Fibroblast of mammary gland (primary cell): ENCODE measurements at places on chromosomes 7 and 10.

DNA sequence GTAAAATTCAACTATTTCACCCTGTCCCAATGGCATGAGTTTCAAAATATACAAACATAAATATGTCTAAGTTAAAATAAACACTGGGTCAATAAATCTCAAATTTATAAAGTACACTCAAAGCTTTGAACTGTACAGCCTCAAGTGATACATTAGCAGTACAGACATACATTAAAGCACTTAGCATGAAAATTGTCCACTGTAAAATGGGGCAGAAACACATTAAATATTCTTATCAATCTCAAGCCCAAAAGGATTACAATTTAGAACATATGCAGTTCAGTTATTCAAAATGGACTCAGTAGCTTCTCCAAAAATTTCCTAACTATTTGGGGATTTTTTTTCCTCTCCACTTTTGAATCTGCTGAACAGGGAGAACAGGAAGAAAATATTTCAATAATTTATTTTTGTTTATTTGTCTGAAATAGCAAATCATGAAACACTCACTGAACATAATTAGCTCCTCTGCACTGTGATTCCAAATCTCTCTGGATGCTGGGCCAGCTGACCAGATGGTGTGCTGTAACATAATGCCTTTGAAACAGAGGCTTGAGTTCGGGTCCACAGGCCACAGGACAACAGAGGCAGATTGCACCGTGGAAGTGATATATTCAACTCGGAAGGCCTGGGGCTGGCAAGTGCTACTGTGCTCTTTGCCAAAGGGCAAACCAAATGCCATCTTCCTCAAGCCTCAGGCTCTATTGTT lies 248.9 kb upstream of the LRRN3 start:
- DNase-seq: no peak

- no peak for DNase-seq
These were observed 88.4 kb downstream of the KIAA1549 start for GRCh38 chr7:138892812-138893211.

- DNase-seq: peak; percentile 13
These were observed 902.8 kb downstream of the LRMDA start for GRCh38 chr10:76334255-76334654.

- no peak for DNase-seq
These were observed 31.1 kb upstream of the RET start for GRCh38 chr10:43045631-43046287.

DNA sequence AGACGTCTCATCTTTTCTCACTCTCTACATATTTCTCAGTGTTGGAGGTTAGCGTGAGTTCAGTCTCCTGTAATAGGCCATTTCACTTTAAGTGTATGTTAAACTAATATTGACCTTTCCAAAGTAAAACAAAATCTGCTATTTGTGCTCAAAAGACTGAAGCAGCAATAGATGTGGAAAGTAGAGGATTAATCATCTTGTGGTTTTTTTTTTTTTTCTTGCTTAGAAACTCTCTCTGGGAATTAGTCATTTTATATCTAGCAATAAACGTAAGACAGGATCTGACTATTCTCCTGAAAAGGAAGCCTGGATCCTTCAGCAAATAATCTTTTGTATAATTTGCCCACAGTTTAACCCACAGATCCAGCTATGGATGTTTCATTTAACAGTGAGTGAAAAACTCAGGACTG lies 81.7 kb downstream of the NRP1 start:
- DNase-seq: peak; percentile 88

DNA sequence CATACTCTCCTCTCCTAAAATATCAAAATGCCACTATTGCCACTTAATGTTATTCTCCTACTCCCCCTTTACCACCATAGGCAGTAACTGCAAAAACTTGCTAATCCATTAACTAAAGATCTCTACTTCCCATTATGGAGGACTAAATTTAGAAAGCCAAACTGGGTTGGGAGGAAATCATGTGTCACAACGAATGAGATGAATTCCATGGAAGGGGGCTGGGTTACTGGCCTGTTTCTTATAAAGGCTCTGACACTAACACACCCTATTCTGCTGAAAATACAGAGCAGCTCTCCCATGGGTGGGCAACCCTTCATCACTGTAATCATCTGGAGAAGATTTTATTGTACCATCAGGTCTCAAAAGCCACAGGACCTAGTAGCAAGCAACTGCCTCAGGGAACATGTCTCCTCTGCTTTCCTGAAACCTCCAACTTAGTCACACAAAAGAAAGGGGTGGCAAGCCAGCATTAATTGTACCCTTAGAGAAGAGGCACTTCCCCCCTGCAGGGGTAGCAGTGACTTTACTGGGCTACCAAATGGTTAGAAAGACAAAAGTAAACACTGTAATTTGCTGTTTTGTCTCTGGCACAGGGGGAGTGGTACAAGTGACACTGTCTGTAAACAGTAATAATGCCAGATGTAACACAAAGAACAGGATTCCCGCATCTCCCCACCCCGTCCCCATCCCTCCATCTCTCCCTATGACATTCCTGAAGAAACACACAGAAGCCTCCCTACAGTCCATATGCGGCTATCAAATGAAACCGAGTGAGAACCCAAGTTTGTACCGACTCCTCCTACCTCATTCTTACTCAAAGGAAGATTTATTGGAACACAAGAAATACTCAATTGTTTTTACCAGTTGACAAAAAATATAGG lies 81.6 kb downstream of the ARMH3 start:
- DNase-seq: no peak

GRCh38 chr10:6225263-6225814 lies 22.6 kb downstream of the PFKFB3 start:
- no peak for DNase-seq
